ENCODE measurements at places on chromosomes 3 and 15.

GRCh38 chr3:142604940-142605339, 8.7 kb downstream of the PLS1 start:
- DNase-seq, result no peak

- no peak for DNase-seq
Observed at GRCh38 chr3:171028025-171028778, 1.7 kb upstream of the SLC2A2 start.

GRCh38 chr15:51203797-51204196, 109.1 kb upstream of the TNFAIP8L3 start:
- DNase-seq, result no peak

DNA sequence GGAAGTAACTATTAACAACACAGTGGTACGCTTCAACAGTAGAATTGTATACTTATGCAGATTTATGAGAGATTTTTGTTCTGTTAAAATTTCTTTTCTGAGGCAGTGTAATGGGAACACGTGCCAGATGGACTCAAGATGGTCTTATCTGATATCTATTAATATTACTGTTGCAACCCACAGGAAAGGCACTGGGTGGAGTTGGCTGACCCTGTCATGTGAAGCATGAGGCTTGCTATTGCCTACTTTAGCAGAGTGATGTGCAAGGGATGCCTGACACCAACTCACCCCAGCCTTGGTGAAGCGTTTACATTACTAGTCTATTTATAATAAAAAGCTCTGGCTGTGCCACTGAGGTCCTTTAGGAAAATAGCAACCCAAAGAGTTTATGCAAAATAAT, 19.8 kb upstream of the ARNT2 start:
- DNase-seq, result no peak

GRCh38 chr3:195066441-195066841, 204.5 kb downstream of the XXYLT1 start:
- DNase-seq, result no peak

DNA sequence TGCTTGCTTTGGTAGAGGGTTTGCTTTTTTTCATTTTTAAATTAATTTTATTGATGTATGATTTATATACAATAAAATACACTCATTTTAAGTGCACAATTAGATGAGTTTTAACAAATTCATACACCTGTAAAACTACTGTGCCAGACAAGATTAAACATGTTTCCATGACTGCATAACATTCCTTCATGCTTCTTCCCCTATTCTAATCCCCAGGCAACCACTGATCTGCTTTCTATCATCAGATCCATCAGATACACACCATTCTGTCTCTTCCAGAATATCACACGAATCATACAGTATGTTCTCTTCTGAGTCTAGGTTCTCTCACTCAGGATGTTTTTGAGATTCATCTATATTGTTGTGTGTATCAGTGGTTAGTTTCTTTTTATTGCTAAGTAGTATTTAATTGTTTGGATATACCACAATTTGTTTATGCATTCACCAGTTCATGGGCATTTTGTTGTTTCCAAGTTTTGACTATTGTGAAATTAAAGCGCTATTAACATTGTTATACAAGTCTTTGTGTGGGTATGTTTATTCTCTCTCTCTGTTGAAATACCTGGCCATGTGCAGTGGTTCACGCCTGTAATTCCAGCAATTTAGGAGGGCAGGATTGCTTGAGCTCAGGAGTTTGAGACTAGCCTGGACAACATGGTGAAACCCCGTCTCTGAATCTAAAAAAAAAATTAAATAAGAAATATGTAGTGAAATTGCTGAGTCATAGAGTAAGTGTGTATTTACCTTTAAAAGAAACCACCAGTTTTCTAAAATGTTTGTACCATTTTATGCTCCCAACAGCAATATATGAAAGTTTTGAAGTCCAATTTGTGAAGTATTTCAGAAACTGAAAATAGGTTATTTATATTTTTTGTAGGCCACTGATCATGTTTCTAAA, 7.0 kb upstream of the TFG start:
- no peak for DNase-seq

DNA sequence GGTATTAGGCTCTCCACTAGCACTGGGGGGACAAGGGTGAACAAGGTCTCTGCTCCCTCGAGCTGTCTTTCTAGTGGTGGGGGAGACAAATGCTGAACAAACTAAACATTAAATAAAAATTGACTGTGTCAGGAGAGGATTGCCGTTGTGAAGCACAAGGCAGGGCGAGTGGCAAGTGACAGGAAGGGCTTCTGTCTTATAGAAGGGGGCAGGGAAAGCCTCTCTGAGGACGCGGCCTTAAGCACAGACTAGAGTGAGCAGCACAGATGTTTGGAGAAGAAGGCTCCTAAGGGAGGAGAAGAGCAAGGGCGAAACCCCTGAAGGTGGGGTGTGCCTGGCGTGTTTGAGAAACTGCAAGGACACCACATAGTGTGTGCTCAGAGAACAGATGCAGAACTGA, 50.9 kb upstream of the ATP2B2 start:
- no peak for DNase-seq

DNA sequence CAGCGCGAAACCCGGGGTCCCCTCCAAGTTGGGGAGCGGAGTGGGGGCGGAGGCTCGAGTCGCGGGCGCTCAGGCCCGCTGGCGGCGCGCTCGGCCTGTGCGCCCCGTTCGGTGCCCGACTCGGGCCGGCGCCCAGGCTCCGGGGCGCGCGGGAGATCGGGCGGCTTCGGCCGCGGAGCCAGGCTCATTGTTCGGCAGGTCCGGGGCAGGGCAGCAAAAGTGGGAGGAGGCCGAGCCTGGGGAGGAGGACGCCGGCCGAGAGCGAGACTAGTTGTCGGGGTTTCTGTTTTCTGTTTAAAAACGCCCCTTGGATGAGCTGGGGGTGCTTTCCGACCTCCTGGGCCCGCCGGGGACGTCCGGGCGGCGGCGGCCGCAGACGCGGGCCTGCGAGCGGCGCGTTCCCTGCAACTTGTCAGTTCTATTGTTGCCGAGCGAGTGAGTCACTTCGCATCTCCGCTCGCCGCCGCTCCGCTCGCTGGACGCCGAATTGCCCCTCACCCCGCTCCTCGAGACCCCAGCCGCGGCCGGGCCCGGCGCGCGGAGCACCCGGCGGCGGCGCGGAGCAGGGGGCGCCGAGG, 676 bp downstream of the TCF12 start:
- DNase-seq, result peak; percentile 67

DNA sequence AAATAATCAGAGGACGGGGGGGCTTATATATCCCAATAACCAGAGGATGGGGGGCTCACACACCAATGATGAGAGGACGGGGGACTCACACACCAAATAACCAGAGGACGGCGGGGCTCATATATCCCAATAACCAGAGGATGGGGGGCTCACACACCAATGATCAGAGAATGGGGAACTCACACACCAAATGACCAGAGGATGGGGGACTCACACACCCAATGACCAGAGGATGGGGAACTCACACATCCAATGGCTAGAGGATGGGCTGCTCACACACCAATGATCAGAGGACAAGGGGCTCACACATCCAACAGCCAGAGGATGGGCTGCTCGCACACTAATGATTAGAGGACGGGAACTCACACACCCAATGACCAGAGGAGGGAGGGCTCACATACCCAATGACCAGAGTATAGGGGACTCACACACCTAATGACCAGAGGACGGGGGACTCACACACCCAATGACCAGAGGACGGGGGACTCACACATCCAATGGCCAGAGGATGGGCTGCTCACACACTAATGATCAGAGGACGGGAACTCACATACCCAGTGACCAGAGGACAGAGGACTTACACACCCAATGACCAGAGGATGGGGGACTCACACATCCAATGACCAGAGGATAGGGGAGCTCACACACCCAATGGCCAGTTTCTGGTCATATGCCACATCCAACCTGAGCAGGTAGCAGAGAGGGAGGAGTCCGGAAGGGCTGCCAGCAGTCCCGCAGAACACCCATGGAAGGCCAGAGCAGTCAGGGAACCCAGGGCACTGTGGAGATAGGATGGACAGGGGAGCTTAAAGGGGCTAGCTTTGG, 10.6 kb downstream of the RAB6B start:
- DNase-seq, result no peak

- DNase-seq, result no peak
Observed at GRCh38 chr3:58387650-58388546, 45.7 kb downstream of the PDHB start.

DNA sequence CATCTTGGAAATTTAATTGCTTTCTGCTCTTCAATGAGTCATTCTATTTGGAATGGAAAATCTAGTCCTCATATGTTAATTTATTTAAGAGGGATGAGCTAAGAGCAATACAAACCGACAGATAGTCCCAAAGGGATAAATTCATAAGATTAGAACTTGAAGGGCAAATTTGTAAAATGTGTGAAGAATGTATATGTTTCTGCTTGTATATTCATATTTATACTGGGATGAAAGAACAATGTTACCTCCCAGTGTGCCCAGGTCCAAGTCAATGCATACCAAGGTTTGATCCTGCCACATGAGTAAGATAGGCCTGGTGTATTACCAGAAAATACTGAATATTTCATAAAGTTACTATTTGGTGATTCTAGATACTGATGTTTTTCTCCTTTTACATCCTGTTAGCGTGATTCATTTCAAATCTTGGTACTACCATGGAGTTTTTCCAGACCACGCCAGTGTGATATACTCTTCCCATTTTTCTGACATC, 255.6 kb upstream of the SEMA6D start:
- no peak for DNase-seq

- DNase-seq, result no peak
Observed at GRCh38 chr3:171446801-171447578, 13.2 kb downstream of the TNIK start.

DNA sequence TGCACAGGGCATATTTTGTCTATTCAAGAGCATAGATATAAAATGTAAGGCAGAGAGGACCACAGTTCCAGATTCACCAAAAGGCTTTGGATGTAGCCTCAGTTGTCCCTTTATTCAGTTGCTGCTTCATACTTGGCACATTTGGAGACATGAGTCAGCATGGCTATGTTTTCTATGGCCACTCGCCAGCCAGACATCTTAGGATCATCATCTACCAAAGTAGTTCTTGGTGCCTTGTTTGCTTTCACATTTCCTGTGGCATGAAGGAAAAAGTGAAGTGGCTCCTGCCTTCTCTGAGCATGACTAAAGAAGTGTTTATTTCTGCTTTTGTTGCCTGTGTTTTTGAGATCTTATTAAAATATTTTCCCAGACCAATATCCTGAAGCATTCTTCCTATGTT, 7.2 kb downstream of the SUSD5 start:
- no peak for DNase-seq

DNA sequence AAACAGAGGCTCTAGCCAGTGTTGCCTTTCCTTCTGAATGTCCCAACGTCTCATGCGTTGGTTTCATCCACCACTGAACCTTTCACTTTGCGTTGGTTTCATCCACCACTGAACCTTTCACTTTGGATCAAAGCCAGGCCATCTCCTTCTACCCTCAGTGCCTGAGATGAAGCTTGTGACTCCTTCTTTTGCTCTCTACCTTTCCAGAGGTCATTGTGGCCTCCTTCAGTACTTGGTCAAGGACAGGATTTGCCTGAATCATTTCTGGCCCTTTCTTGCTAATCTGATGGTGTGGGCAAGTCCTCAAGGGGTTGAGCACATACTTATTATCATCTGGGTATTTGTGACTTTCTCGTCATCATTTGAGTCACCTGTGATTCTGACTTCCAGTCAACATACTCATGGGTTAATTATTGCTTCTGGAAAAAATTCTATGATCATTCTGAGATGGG, 50.0 kb downstream of the SELENOT start:
- DNase-seq, result no peak

DNA sequence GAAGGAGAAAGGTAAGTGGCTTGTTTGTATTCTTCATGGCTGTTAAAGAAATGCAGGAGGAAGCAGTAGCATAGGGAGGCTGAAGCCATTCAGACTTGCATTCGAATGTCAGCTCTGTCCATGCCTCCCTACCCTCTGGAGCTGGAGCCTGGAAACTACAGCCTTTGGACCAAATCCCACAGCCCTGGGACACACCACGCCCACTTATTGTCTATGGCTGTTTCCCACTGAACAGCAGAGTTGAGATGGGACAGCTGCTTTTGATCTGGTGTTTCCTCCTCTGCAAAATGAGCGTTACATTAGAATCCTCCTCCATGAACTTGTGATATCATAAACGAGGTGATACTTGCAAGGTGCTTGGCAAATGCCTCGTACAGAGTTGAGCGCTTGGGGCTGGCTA, 3.6 kb downstream of the FAM107A start:
- DNase-seq, result no peak

DNA sequence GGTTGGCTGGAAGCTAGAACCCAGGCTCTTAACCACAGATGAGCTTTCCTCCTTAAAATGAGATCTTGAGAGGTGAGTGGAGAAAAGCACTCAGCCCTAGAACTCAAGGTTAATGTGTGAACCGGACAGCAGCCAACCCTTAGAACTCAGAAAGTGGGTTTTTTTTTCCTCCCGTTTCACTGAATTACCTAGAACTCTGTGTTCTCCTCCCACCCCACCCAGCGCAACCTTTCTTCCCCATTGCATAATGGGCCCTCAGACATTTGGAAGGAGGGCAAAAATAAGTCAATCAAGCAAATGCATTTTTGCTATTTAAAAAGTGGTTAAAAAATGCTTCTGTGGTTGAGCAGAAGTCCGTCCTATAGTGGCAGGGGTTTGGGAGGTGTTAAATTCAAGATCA, 36.7 kb downstream of the POC1A start:
- DNase-seq, result no peak

DNA sequence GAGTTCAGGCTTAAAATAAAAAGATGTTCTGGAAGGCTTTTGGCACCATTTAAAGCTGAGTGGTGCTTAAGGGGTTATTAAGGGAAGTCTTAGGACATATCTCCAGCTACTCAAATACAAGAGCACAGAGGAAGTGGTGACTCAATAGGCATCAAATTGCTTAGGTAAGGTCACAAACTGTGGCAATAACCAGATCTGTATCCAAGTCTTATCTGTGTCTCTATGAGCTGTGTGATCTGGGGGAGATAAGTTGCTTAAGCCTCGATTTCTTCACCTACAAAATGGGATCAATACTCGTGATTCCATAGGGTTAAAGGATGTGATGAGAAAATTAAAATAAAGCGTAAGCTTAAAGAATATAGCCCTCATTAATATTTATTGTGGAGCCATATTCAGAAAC, 7.6 kb downstream of the HDC start:
- no peak for DNase-seq

DNA sequence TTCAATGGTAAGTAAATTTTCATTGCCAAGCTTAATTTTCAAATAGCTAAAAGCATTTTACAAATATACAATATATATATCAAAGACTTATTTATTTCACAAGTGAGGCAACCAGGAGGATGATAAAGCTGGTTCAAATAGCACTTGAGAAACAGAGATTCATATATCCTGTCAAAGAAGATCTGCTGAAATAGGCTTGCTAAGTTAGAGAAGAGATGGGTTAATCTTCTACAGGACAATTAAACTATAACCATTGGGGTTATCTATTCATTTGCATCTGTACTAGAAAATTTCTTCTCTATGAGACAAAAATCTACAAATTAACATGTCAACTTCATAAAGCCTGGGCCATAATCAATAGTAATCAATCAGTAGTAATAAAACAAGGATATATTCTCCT, 637.7 kb upstream of the UBE2E2 start:
- no peak for DNase-seq

DNA sequence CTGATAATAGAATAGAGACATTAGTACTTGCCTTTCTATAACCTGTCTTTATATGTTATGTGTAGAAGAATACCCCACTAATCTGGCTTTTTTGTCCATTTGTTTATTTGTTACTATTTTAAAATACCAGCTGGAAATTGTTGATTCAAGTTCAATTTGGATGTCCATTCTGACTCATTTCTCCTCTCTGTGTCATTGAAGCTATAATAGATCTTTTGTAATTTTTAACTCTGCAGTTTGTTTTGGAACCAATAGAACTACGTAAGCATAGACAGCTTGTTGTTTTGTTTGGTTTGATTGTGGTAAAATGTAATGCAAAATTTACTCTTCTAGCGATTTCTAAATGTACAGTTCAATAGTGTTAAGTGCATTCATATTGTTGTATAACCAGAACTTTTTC, 390.4 kb downstream of the ZIC1 start:
- DNase-seq, result no peak
